ENCODE measurements at places on chromosomes 13 and 19.

- DNase-seq = peak; percentile 40
These were observed 574 bp downstream of the ZNF227 start for GRCh38 chr19:44212866-44213346.

GRCh38 chr19:40691421-40692211, 1.2 kb upstream of the NUMBL start:
- DNase-seq = no peak

- DNase-seq = no peak
These were observed 9.3 kb downstream of the ZNF787 start for GRCh38 chr19:56111601-56112312.

DNA sequence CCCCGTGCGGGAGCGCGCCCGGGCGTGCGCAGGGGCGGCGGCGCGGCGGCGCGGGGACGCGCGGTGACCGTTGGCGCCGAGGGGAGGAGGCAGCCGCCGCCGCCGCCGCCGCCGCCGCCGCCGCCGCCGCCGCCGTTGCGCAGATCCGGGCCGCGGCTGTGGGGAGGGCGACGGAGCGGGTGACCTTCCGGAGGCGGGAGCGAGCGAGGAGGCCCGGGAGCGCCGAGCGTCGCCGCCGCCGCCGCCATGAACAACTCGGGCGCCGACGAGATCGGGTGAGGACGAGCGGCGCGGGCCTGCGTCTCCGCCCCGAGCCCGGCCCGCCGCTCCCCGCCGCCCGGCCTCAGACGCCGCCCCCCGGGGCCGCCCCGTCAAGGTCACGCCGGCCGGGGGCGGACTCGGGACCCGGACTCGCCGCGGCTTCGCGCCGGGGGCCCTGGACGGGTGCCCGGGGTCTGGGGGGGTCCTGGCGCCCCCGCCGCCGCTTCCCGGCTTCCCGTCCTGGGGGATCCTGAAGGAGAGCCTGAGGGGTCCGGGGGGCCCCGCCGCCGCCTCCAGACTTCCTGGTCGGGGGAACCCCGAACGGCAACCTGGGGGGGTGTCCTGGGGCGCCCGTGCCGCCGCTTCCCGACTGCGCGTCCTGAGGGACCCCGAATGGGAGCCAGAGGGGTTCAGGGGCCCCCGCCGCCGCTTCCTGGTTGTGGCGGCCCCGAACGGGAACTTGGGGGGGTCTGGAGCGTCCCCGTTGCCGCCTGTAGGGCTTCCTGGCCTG, at the start of gene DAZAP1:
Gene DAZAP1 (plus strand): TSS at position 59 of the 772 bp plus-strand sequence. CDS start 188 bp downstream, at position 247.
- DNase-seq = peak; percentile 47

GRCh38 chr13:111269508-111269907, 50.9 kb upstream of the TEX29 start:
- DNase-seq = no peak

DNA sequence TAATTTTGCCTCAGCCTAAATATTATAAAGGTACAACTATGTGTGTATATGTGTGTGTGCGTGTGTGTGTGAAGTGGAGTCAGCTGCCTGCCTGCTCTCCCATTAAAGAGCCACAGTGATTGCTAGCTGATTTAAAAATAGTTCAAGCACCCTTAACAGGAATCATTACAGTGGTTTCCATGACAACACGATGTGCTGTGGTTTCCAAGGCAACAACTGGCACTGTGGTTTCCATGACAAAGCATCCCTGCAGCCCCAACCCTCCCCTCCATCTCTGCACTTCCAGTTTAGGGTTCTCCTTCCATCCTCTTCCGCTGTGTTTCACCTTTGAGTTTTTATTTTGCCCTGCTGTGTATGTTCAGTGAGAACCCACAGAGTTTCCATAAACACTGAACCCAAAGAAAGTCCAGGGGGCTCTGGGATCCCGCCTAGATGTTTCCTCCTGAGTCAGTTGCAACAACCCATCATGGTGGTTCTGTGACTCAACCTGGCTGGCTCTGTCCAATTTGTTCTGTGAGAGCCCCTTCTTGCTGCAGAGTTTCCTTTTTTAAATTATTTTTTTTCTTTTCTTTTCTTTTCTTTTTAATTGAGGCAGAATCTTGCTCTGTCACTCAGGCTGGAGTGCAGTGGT, 7.1 kb upstream of the PNMA8A start:
- no peak for DNase-seq

- DNase-seq = no peak
These were observed 13.0 kb upstream of the BICRA start for GRCh38 chr19:47595944-47596343.

DNA sequence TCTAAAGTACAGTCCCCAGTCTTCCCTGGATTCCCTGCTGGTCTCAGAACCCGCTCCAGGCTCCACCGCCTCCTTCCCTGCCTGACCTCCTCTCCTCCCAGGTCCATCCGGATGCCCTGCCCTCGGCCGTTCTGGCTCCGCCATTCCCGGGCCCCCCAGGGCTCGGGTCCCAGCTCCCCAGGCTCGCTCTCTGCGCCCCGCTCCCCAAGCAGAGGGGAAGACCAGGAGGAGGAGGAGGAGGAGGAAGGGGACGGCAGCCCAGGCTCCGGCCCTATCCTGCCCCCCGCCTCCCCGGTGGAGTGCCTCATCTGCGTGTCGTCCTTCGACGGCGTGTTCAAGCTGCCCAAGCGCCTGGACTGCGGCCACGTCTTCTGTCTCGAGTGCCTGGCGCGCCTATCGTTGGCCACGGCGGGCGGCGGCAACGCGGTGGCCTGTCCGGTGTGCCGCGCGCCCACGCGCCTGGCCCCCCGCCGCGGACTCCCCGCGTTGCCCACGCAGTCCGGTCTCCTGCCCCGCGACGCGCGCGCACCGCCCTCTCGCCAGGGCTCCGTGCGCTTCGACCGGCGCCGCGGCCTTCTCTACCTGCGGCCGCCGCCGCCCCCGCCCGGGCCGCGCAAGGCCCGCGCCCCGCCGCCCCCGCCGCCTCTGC, 647 bp downstream of the RNF225 start:
- DNase-seq = no peak

DNA sequence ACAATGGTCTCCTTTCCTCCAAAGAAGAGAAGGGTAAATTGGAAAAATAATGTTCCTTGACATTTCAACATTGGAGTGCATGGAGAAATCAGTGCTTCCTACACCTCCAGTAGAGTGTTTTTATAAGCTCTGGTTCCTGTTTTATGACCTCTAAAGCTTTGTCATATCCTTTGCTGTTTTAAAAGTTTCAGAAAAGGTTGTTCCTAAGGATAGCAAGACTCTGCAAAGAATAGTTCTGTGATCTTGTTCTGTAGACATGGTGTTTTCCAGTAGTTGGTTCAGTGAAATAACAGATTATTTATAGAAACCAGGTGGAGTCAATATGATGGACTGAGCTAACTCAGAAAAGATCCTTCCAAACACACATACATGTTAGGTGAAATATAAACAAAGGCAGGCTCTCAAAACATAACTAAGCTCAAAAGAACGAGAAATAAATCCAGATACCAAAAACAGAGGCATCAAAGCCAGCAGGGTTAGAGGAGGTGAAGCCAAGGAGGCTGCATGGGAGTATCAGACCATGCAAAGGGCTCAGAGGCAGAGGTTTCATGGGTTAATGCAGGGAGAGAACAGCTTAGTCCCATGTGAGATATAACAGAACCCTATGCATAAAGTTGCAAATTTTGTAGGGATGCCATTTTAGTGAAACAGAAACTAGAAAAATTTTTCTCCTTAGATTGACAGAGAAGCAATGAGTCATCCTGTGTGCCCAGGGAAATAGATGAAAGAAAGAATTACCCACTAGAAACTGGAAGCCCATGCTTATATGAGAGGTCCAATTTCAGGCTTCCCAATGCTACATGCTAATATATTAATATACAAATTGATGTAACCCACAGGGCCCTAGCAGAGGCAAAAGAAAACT, 44.3 kb downstream of the SHISA2 start:
- DNase-seq = no peak

- peak; percentile 56 for DNase-seq
These were observed 34.9 kb downstream of the CAB39L start for GRCh38 chr13:49409008-49409407.

- DNase-seq = no peak
These were observed 277.9 kb upstream of the SOX1 start for GRCh38 chr13:111789011-111789410.

All from epithelial cell of esophagus (primary cell).